ENCODE measurements at places on chromosomes 1 and 21.

DNA sequence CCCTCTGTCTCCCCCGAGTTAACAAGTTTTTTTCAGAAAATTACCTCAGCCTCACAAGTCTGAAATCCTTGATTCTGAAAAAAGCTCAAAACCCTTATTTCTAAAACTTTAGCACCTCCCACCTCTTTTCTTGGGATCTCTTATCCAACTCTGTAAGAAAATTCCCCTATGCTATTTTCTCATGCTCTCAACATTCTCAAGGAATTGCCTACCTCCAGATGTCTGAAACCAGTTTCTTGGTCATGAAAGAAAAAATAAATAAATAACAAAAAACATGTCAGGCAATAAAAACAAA is 18.1 kb upstream of the SFPQ start:
- no peak for DNase-seq

- no peak for DNase-seq
Measured at GRCh38 chr1:119298687-119299303, 69.8 kb upstream of the HAO2 start.

DNA sequence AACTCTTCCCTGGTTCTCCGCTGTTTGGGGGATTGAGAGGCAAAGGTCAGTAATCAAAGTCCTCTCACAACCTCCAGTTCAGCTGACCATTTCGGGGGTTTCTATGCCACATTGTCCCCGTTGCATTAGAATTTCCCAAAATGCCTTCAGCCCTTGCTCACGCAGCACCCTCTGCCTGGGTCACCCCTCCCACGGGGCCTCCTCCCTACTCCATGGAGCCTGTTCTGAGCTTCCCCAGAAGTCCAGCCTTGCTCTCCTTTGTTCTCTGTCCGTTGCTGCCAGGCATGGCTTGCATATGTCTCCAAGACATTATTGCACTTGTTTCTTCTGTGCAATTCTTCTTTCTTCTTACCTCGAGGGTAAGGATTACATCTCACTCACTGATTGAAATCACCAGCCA is 16.5 kb downstream of the DMRTB1 start:
- DNase-seq = no peak

DNA sequence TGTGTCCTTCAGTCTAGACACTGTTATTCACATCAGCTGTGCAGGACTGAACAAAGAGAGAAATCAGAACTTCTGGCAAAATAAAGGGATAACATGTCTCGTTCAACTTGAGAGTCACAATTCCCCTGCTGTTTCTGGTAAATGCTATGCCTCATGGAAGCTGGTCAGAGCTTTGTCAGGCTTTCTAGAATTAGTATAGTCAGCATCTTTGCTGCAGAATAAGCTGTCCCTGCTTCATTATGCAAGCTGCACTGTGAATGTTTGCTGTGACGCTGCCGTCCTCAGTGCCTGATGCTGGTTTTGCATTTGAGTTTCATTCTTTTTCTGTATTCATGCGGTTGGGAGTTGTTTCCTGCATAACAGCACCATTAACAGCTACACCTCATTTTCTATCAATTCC is 96.4 kb upstream of the KCNJ6 start:
- no peak for DNase-seq

DNA sequence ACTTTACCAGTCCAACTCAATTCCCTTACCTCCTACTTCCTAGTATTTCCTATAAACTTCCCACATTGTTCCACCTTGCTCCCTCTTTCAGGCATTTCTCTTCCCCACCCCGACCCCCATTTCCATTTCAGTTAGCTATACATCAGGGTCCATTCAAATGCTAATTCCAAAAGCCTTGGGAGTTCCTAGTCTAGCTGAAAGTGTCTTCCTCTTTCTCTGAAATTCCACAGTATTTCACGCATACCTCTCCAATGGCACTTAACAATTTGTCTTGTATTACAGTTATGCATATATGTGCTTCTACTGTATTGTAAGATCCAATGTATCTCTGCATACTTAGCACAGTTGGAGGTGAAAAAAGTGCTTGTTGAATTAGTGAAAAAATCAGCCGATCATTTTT is 94.9 kb downstream of the ZNF644 start:
- DNase-seq = peak; percentile 70

GRCh38 chr1:205588636-205589035 is 43.2 kb downstream of the ELK4 start:
- DNase-seq = no peak

DNA sequence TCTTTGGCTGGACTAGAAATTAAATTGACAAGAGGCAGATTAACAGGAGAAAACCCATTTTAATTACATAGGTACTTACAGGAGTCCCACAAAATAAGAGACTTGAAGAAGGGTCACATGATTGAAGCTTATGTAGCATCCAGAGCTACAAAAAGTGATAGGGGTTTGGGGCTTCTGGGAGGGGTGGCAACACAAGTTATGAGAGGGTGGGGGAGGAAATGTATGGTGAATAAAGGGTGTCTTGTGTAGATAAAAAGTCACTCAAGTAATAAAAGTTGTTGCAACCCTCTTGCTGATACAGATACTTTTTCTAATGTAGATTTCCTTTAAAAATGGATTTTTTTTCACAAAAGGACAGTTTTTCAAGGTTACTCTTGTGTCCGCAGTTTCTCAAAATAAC is 24.0 kb downstream of the USP25 start:
- no peak for DNase-seq

- no peak for DNase-seq
Measured at GRCh38 chr1:32337855-32338636, 2.0 kb upstream of the MARCKSL1 start.

GRCh38 chr1:107787299-107787698 is 177.7 kb downstream of the VAV3 start:
- DNase-seq = no peak

DNA sequence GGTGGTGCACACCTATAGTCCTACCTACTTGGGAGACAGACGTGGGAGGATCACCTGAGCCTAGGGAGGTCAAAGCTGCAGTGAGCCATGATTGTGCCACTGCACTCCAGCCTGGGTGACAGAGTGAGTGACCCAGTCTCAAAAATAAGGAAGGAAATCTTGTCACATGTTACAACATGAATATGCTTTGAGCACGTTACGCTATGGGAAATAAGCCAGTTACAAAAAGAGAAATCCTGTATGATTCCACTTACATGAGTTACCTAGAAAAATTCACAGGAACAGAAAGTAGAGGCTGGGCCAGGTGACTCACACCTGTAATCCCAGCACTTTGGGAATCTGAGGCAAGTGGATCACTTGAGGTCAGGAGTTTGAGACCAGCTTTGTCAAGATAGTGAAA is 6.7 kb upstream of the PADI6 start:
- DNase-seq = no peak

DNA sequence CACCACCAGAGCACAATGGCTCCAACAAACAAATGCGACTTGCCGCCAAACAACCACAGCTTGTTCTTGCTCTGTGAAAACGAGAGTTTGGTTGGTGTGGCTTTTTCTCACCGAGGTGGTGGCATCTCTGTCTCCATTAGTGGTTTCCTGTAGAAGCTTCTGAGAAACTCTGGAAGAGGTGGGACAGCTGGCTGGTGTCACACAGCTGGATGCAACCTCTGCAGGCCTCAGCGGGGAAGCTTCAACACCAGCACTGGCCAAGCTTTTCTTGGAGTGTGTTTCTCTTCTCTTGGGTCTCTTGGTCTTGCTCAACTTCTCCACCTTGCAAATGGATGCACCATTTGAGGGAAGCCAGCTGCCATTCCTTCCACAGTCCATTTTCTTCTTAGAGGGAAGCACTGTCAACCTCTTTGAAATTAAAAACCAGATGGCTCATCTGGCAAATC is 124.8 kb downstream of the KCNN3 start:
- DNase-seq = no peak

DNA sequence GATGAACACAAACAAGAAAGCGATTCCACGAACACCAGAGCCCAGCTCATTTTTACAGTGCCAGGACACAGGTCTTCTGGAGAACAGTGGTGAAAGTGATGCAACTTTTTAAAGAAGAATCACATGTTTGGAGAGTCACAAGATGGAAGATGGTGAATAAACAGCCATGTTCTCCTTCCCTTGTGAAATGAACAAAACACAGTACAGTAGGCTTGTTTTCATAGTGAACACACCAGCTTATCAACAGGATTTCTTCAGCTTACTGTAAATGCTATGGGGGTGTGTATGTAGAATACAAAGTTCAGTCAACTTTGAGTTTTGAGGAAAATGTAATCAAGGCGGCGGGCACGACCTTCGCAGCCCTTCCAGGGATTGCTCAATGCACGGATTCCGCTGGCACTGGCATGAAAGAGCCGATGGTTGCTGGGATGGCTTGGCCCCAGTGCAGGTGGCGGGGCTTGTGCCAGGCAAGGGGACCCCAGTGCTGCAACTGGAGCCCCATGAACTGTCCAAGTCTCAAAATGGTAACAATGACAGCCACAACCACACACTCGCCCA is 9.7 kb downstream of the TMPRSS3 start:
- DNase-seq = no peak

GRCh38 chr1:36150296-36151133 is 1.2 kb upstream of the TRAPPC3 start:
- peak; percentile 64 for DNase-seq

DNA sequence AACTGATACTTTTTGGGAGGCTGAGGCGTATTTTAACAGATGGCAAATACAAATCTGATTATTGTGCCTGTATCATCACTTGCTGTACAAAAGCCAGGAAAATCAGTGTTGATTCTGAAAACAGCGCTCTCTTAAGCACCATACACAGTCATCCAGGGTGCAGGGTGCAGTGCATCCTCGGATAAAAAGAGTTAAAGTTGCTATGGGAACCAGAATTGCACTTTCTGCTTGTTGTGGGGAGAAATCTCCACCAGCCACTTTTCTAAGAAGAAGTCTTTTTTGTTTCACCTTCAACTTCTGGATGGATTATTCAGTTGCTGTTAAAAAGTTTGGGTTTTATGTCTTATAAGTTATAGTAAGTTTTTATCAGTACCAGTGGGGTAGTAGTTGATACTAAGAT is 3.8 kb downstream of the LAMC1 start:
- DNase-seq = no peak

DNA sequence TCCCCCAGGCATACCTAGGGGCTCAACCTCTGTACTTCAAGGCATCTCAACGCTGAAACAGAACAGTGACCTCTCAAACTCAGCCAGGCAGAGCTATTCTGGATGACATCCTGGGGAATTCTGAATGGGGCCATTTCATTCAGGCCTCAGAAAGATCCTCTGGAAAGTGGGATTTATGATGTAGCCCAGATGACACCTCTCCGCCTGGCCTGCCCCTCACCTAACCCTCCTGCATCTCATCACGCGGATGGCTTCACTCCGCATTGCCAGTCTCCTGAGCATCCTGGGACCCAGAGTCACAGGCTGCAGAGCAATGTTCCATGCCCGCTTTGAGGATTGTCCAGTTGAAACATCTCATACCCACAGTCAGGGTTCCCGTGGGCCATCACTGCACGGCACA is 1.2 kb downstream of the SPATA46 start:
- no peak for DNase-seq

DNA sequence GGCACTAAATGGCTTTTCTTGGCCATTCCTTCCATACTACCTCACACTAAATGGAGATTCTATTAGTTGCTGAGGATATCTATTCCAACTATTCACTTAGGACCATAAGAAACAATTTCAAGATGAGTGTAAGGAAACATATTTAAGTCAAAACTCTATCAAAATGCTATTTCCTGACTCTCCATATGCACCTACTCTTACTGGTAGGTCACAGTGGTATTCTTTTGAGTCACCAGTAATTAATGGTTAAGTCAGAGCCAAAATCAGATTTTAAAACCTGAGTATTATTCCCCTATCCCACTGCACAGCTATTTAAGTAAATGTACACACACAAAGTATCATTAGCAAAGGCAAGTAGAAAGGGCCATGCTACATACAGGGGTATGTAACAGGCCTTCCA is 50.3 kb downstream of the ARID4B start:
- no peak for DNase-seq

DNA sequence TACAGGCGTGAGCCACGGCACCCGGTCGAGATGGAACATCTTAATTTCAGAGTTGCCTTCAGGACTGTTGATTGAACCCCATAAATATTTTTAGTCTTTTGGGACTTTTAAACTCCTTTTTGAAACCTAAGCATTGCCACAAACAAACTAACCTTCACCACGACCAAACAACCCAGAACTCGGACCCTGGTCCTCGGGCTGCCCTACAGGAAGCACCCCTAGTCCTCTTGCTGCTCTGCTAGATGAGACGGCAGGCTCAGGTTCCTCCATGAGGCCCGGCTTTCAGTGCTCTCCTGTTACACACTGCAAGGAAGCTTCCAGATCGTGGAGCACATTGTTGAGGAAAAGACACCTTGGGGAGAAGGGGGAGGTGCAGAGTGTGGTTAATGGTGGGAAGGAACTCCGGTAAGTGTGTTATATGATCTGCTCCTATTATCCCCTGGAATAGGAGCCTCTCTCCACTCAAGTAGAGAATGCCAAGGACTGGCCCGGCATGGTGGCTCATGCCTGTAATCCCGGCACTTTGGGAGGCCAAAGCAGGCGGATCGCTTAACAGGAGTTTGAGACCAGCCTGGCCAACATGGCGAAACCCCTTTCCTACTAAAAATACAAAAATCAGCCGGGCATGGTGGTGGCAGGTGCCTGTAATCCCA is 5.7 kb downstream of the EPHX1 start:
- DNase-seq = no peak

- DNase-seq = peak; percentile 20
Measured at GRCh38 chr1:209692745-209693504, 11.7 kb upstream of the HSD11B1 start.

- no peak for DNase-seq
Measured at GRCh38 chr1:178540204-178540603, 27.3 kb downstream of the TEX35 start.

- DNase-seq = no peak
Measured at GRCh38 chr1:195709821-195710220, 898.4 kb downstream of the KCNT2 start.

- no peak for DNase-seq
Measured at GRCh38 chr1:199352351-199352750, 675.2 kb upstream of the NR5A2 start.

GRCh38 chr1:169005776-169006175 is 100.7 kb upstream of the ATP1B1 start:
- no peak for DNase-seq

DNA sequence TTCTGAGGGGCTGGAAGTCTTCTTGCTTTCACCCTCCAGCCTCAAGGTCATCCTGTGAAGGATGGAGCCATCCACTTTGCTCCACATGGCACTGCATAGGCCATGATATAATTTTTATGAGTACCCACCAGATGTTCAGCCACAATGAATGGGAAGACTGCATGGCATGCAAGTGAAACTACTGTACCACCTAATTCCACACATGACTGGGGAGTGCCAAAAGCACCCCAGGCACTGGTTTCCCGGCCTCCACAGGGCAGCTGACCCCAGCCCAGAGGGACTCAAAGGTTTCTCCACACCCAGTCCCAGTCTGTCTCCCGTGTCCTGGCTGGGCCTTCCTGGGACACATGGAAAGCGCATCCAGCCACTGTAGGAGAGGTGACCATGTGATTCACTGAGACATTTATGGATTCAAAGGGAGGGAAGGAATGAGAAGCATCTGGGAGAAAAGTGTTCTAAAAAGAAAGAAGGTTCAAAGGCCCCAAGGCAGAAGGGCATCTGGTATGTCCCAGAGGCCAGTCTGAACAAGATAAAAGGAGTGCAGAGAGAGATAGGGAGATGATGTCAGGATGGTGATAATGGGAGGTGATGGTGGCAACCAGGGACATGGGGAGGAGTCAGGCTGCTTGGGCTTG is 12.1 kb downstream of the RHOU start:
- DNase-seq = no peak

Measured in iPS DF 19.7 (cell line).